Inflammatory macrophage treated with lipopolysaccharide for 1 hour (primary cell): ENCODE measurements at places on chromosomes 13 and 19.

DNA sequence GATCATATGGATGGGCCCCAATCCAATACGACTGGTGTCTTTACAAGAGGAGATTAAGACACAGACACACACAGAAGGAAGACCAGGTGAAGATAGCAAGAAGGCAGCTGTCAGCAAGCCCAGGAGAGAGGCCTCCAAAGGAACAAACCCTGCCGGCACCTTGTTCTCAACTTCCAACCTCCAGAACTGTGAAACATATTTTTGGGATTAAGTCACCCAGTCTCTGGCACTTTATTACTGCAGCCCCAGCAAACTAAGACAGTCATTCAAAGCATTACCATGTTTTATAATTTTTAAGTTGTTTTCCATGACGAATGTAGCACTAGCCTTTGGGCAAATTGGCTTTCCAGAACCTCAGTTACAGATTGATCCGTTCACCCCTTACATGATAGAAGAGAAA lies 11.3 kb downstream of the STARD13 start:
- no peak for DNase-seq

GRCh38 chr19:39237200-39238184 lies 7.3 kb downstream of the IFNL3 start:
- no peak for DNase-seq

- no peak for DNase-seq
These were observed 2902.5 kb downstream of the PCDH9 start for GRCh38 chr13:64327505-64328194.

DNA sequence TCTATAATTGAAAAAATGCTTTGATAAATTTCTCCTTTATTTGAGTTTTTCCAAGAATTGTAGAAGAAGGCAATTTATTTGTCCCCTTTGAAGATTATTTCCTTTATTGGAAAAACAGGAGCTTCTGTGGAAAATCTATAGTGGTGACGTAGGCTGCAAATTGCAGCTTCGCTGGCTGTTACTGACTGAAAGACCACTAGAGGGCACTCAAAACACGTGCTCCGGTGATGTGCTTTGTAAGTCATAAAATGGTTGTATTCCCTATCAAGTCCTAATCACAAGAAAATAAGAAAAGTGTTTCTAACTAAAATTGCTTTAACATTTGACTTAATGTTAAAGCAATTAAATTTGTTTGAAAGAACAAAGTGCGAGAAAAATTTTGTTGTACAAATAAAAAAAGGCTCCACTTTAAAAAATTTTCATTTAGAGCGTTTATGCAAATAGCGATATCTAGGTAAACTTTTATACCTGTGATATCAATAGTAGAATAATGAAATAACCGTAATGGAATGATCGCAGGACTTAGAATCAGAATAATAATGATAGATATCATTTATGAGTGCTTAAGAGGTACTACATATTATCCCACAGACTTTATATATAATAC lies 638.2 kb upstream of the SPRY2 start:
- DNase-seq, result peak; percentile 80

DNA sequence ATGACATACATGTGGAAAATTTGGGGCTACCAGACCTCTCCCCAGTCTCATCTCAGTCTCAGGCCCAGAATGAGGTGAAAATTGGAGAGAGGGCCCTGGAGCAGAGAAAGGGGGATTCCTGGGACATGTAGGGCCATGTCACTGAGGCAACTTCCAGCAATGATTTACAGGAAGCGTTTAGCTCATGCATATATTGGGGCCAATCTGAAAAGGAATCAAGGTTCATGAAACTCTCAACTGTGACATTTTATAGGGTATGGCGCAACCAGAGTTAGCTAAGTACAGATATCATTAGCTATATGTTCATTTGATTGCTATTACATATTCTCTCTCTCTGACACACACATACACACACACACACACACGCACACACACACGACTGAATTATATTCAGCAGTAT lies 86.3 kb downstream of the RNASEH2B start:
- no peak for DNase-seq
